Smooth muscle cell of the pulmonary artery (primary cell): ENCODE measurements at places on chromosomes 11 and 22. TPM values are rescaled to one million over a fixed set of nuclear protein-coding genes. Genes with fewer than 3 reads are reported as not detected.

Gene LRRC55
- total RNA-seq = not detected in 2 replicates

Gene SMIM35
- not detected in 2 replicates for total RNA-seq

Gene XKR3
- not detected in 2 replicates for total RNA-seq

Gene ATXN10
- total RNA-seq = 164 and 174 TPM in 2 replicates

Gene CCDC116
- 0.20 and 0.26 TPM in 2 replicates for total RNA-seq

Gene KDM4D
- total RNA-seq = 0.36 and 0.52 TPM in 2 replicates

Gene HPX
- total RNA-seq = 0.78 and 0.92 TPM in 2 replicates

Gene UBQLNL
- 0.23 and 0.33 TPM in 2 replicates for total RNA-seq

Gene TIGD3
- 0.07 and 0.13 TPM in 2 replicates for total RNA-seq

Gene MMP12
- total RNA-seq = 0.07 and 0.17 TPM in 2 replicates

Gene HTR3B
- not detected in 2 replicates for total RNA-seq

Gene FOSL1
- total RNA-seq = 9.8 and 26.0 TPM in 2 replicates

Gene PES1
- total RNA-seq = 72.5 and 83.5 TPM in 2 replicates

Gene DLG2
- total RNA-seq = 1.6 and 1.9 TPM in 2 replicates

Gene PLAAT5
- 0.23 TPM in 1 of 2 replicates, not detected in the other for total RNA-seq

Gene FGF3
- not detected in 2 replicates for total RNA-seq

Gene SCN4B
- total RNA-seq = 0.07 TPM in 1 of 2 replicates, not detected in the other

Gene ABTB2
- total RNA-seq = 3.3 and 9.9 TPM in 2 replicates

Gene MPPED2
- 0.20 TPM in 2 replicates for total RNA-seq

Gene GNAZ
- total RNA-seq = 1.5 and 3.1 TPM in 2 replicates

Gene RCOR2
- 2.3 and 5.8 TPM in 2 replicates for total RNA-seq

Gene MAPK1
- 80.9 and 87.1 TPM in 2 replicates for total RNA-seq

Gene PRODH
- total RNA-seq = under 0.01 and 0.03 TPM in 2 replicates

Gene NECTIN1
- 4.5 and 8.6 TPM in 2 replicates for total RNA-seq

Gene THY1
- 89.7 and 92.0 TPM in 2 replicates for total RNA-seq

Gene FOXRED2
- total RNA-seq = 10.4 and 14.1 TPM in 2 replicates
